Upper lobe of right lung (tissue), 1 donor: ENCODE measurements at places on chromosomes 2 and 18.

- peak; percentile 55 for DNase-seq
Observed at GRCh38 chr2:230909841-230910545, 15.0 kb downstream of the GPR55 start.

DNA sequence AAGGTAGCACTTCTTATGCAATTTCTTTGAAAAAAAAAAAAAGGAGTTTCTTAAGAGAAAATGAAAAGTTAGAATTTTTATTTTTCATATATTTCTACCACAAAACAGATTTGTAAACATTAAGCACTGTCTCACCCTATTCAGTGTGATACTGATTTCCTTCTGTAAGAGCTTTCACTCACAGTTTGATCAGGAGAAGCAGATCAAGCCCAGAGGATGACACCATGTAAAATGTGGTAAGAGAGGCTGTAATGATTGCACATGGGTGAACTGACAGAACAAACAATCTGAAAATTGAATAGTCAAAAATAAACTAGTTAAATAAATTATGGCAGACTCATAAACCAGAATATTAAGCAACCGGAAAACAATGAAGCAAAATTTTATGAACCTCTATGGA is 54.5 kb downstream of the MEMO1 start:
- DNase-seq: no peak

DNA sequence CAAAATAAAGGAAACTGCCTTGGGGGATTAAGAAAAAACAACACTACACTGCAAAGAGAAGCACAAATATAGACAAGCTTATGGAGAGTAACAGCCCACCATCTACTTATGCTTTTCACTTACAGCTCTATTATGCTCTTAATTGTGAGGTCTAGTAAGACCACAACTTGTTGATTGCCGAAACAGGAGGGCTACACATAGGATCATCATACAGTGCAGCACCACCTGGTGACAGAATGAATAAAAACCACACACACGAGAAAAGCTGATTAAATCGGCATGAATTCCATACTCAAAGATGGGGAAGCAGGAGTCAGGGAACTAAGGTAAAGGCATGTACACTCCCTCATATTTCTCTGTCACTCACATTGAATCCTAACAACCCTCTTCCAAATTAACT is 259.2 kb downstream of the IKZF2 start:
- no peak for DNase-seq

DNA sequence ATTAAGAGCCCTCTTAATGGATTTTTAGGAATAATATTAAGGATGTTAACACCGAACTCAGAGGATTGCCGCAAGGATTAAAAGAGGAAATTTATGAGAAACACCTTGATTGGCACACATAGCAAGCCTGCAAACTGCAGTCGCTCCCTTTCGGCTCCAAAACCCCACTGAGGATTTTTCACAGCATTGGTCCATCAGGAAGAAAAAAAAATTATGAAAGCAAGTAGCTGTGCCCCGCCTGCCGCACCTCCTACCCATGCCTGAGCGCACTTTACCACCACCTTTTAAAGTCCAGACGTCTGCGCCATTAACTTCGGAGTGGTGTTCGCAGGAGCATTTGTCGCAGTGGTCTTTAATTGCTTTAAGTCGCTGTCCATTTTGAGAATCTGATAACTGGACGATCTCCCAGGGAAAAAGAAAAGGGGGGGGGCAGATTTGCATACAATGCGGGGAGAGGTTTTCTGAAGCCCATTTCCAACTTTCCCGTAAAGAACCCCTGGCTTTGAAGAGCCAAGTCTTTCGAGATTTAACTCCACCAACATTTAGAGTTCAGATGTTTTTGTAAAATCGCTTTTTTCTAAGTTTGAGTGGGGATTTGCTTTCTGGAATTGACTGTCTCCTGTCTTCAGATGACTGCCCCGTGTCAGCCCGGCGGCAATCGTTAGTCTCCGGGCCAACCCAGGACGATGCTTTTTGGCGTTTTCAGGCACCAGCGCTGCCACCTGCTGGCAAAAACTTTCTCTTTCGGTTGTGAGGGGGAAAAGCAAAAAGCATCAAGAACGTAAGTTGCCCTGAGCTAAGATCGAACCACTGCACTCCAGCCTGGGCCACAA is 913 bp upstream of the TRABD2A start:
- peak; percentile 88 for DNase-seq

DNA sequence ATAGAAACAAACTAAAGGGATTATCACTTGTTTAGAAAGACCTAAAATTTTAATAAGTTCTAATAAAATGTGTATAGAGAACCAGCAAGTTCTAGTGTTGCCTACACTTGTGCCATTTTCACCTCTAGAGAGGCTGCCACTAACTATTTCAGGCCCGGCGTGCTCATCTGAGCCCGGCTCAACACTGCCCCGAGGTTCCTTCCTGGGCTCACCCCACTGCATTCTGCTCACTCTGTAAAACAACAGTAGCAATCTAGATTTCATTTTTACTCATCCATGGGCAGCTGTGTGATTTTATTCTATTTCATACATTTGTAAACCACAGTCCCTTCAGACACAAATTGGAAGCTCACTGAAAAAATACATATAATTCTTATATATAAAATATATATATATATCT is 253.2 kb downstream of the L3MBTL4 start:
- no peak for DNase-seq

GRCh38 chr2:2142345-2142744 is 188.7 kb downstream of the MYT1L start:
- DNase-seq: no peak

- DNase-seq: peak; percentile 84
Observed at GRCh38 chr18:23422751-23423418, 30.2 kb upstream of the RIOK3 start.

GRCh38 chr2:188664416-188664815 is 309.8 kb upstream of the COL3A1 start:
- no peak for DNase-seq

DNA sequence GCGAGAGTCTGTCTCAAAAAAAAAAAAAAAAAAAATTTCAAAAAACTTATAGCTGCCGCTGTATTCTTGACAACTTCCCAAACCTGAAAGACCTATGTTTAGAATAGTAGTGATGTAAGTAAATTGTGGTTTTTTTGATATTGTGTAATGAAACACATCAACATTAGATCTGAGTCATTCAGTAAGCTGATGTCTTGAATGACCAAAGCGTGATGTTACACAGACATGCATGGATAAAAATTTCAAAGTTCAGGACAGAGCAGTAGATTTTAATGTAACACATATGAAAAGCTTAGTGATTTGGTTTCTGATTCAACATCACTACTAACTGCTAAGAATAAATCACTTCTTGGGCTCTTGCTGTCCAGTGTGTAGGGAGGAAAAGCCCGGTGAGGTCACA is 69.3 kb upstream of the MEX3C start:
- DNase-seq: no peak

- no peak for DNase-seq
Observed at GRCh38 chr2:153163055-153163454, 315.5 kb downstream of the RPRM start.

GRCh38 chr2:37415128-37415820 is 70.8 kb downstream of the QPCT start:
- DNase-seq: no peak

DNA sequence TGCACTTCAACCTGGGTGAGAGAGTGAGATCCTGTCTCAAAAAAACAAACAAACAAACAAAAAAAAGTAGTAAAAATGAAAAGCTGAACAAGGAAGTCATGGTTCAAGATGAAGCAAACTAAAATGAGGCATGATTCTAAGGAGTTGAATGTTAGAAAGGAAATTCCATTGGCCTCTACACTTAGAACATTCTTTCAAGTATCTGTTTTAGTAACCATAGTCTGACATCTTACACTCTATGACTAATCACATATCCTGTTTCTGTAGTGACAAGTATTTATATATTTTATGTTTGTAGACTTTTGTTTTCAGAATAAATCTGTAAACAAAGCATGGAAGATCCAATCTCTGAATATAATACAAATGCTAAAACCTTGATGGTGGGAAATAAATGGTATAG is 164.1 kb downstream of the KIAA1328 start:
- DNase-seq: no peak

GRCh38 chr2:73337828-73338227 is 44.5 kb upstream of the EGR4 start:
- DNase-seq: no peak

DNA sequence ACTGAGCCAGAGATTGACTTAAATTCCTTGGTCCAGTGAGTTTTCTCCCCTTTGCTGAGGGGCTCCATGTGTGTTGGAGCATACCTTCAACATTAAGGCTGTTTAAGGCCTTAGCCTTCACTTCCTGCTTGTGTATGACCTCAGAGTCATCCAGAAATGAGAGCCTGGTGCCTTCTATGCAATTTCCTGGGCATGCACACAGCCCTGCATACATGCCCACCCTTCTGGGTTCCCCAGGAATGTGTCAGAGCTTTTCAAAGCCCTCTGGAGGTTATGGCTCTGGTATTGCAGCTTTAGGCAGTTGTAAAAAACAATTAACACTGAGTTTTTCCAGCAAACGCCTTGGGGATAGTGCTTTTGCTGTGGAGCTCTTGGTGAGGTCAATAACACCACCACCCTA is 16.7 kb downstream of the IL1R1 start:
- DNase-seq: no peak

DNA sequence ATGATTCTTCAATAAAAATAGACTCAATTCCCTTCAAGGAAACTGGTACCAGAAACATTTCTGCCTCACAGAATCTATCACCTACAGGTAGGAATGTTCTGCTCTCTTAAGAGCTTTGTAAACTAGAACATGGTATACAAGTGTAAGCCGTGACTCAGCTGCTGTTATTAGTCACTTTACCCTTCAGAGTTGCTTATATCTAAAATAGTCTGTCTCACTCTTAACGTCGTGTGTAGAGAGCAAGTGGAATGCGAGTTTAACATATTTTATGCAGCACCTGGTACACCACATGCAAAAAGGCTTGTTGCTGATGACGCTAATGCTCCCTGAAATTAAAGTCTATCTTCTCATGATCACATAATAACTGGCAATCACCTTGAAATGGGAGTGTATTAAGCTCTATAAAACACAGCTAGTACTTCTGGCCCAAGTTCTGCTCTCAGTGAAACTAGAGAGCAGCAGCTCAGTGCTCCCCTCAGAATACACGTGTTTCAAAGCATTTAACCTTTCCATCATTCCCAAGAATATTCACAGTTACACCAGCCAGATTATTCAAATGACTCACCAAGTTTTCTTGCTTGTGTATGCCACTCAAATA is 420.0 kb downstream of the ZEB2 start:
- DNase-seq: no peak

DNA sequence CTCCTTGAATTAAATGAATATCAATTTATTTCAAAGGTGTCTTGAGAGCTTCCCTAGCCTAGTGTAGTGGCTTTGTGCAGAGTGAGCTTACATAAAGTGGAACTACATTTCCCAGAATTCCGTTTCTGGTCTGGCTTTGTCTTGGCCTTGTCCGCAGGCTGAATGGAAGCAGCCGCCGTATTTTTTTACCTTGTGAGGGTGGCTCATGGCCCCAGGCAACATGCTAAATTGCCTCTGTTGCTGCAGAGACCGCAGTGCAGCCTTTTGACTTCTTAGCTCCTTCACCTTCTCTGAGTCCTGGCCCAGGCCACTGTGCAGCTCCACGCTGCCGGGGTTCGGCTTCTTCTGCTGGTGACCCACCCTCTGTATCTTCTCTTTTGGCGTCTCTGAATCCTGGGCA is 114.8 kb upstream of the SLC38A11 start:
- no peak for DNase-seq

GRCh38 chr2:128090945-128091725 is at the start of gene UGGT1:
UGGT1 (plus strand) TSS chr2:128091200; CDS start chr2:128091358, 158 bp downstream.
- DNase-seq: peak; percentile 97

GRCh38 chr2:17822445-17823117 is 6.3 kb downstream of the MSGN1 start:
- no peak for DNase-seq

DNA sequence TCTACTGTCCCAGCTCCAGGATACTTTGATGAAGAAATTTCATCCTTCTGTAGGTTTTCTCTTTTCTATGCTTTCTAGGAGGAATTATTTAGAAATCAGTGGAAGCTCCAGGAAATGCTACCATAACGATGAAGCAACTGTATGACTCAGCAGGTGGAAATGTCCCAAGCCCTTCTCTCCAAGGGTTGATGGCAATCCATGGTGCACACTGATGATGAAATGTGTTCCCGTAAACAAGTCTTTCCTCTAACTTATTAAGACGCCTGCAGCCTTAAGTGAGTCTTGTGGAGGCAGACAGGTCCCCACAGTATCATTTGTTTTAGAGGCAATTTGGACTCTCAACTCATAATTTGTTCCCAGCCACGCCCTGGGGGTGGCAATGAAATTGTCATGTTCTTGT is 777.6 kb upstream of the SOX11 start:
- no peak for DNase-seq

GRCh38 chr18:26956863-26957262 is 91.4 kb upstream of the AQP4 start:
- no peak for DNase-seq

- peak; percentile 94 for DNase-seq
Observed at GRCh38 chr18:3261373-3262233, at the start of gene MYL12B. MYL12B (plus strand) TSS chr18:3262133; CDS start chr18:3272899, 10,766 bp downstream.

DNA sequence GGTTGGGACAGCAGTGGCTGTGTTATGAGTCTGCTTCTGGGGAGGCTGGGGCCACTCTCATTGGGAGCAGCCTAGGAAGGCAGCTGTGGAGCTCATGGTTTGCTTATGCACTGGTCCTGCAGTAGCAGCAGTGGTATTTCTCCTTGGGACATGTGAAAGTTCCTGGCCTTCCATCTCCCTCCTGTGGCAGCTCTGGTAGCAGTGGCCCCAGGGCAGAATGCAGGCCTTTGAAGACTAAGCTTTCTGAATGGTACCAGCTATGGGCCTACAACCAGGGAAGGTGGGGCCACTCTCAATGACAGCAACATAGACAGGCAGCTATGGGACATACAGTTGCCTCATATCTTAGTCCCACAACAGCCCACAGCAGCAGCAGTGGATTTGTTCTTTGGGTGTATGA is 117.3 kb upstream of the VWC2L start:
- no peak for DNase-seq

DNA sequence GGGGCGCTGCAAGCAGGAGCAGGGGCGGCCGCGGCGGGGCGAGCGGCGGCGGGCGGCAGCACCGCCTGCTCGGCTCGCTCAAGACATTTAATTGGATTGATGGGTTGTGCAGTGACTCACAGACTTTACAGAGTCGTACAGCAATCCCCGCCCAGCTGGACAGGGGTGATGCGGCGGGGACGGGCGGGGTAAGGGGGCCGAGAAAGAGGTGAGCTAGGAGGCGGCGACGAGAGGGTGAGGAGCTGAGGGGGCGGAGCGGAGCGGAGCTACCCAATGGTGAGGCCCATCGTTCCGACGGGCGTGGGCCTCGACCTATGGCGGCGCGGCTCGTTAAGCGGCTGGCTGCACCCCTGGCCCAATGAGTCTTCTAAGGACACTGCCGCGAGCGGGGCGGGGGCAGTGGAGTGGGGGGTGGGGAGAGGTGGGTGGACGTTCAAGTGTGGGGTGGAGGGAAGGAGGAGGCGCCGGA is 97.1 kb upstream of the SERTAD2 start:
- peak; percentile 100 for DNase-seq

DNA sequence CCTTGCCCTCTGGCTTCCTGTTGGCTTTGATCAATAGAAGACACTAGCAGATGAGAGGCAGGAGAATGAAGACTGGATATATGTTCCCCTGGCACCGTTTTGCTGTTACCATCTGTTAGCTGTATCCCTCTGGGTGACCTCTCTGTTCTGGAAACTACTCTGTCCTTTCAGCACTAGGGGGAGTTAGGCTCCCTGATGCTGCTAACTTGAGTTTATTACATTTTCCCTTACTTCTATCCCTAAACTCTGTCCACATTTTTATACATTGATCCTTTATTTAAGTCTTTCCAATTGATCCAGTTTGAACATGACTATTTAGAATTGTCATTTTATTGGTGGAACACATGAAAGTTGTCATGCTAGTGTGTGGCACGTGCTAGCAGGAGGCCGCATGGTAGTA is 1014.3 kb upstream of the CDH2 start:
- DNase-seq: no peak
